Suprapubic skin (tissue), 4 donors: ENCODE measurements at places on chromosomes 5 and 9.

DNA sequence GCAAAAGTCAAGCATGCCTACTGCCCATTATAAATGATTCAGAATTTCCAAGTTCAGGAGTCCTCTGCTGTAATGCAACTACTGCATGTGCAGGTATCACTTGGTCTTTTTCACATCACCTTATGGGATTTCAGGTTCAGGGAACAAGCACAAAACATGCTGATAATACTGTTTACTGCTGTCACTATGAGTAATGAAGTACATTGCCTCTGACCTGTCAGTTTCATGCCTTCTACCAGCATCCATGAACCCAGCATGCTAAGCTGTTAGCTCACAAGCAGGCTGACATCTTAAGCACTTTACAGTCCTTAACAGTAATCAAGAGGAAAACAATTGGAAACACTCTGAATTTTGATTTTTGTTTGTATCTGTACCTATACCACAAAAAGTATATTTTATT, 743.8 kb downstream of the CDH12 start:
- DNase-seq = no peak

DNA sequence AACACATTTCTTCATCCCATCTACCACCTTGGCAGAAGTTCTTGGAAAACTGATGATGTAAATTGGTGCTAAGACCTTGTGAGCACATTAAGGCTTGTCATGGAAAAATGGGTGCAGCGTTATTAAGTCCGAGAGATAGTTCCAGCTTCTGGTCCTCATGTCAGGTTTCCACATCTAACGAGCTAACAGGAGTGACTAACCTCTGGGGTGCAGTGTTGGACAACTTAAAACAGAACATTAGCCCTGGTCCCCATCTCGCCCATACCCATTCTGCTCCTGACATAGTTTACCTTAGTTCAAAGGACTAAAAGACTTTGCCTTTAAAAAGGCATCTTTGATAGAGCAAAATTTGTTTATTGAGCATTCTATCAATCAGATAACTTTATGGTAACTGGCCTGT, 128.0 kb downstream of the SLC1A3 start:
- DNase-seq = no peak

DNA sequence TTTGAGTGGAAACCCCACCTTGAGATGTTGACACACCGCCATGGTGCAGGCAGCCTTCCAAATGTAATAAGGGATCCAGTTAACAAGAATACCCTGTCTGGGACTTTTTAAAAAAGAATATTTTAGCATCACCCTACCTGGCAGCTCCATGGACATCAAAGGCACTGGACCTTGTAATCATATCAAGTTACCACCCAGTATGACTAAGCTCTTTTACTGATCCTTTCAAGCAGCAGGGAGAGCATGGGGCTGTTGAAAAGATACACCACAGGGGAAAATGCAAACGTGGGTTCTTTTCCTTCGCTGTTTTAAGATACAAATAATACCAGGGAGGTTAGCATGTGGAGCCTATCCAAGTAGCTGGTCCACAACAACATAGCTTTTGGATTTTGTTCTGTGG, 211.2 kb downstream of the SAXO1 start:
- no peak for DNase-seq

DNA sequence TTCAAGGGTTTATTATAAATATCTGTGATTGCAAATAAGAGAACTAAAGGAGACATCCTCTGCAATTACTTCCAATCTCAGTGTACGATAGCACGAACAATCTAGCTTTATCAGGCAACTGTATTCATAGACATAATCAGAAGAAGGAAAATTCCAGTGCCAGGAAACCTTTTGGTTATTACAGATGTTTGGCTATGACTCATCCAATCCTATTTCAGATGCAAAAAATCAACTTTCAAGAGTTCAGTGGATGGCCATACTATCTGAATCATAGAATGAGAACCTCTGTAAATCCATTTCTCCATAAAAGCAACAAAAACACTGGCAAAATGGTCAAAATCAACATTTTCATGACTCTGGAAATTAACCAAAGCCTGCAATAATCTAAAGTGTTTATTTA, 37.9 kb downstream of the GAS1 start:
- no peak for DNase-seq

DNA sequence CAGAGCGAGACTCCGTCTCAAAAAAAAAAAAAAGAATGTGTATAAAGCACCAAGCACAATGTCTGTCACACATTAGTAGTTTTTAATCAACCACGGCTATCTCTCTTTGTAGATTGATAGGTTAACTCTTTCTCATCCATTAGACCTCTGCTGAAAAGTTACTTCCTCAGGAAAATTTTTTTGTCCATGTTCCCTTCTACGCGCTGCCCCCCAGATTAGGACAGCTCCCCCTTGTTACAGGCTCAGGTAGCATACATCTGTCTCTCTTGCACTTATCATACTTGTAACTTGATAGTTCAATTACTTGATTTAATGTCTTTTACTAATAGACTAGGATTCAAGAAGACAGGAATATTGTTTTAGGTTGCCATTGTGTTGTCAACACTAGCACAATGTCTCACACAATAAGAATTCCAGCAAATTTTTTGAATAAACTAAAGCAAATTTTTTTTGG, 1.5 kb downstream of the SPDL1 start:
- DNase-seq = no peak

- no peak for DNase-seq
Measured at GRCh38 chr5:91059409-91059808, 323.7 kb downstream of the ARRDC3 start.

DNA sequence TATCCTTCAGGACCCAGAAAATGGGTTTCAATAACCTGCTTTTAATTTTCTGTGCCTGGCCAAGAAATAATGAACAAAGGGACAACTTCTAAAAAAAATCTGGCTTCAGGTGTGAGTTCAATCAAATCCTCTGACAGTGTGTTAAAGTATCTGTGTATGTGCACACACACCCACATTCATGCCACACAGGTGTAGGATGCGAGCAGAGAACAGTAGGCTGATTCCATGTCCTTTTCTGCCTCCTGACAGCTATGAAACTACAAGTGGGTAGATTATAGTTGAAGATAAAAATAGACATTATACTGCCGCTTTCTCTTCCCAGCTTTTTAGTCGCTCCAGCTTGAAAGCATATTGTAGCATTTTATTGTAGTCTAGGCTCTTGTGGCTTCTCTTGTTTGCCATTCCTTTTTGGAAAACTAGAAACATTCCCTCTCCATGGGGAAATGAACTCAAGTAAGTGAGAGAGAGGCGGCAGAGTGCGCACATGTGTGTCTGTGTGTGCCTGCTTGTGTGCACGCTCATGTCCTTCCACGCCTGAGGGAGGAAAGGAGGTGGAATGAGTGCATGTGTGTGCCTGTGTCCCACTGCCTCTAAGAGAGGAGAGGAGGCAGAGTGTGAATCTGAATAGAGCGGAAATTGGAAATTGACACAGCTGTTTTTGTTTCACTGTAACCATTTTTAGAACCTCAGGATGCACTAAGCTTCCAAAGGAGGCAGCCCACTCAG, 273.0 kb downstream of the ELAVL2 start:
- no peak for DNase-seq

DNA sequence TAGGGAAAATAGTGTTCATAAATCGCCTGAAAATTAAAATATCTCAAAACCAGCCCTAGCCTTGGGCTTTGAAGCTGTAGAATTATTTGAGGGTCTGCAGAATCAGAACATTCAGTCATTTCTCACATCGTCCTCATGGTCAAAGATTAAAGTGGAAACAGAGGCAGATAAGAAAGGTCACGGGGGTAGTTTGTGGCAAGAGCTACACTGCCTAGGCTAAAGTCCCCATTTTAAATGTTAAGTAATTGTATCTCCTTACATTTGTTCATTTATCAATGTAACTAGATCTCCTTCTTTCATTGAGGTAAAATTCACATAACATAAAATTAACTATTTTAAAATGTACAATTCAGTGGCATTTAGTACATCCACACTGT, 139.2 kb downstream of the TLE1 start:
- DNase-seq = no peak

DNA sequence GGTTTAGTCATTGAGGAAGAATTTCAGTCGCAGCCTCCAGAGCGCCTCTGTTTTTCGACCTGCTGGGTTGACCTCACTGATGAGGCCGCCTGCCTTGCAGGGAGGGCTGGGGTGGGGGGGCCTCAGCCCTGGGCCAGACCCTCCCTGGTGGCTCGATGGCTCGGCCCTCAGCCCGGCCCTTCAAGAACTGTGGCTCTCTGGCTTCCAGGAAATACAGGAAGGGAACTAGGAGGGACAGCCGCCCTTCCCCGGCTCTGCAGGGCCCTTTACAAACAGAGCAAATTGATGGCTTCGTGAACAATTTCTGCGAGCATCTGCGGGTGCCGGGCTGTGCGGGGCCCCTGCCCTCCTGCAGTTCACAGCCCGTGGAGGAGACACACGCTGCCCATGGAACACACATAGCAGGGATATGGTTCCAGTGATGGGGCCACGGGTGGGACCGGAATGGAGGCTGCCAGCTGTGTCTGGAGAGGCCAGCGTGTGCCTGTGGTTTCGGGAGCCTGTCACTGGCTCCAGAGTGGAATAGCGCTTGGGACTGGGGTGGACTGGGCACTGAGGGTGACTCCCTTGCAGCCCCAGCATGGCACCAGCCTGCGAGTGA, 39.6 kb downstream of the COL5A1 start:
- DNase-seq = no peak

DNA sequence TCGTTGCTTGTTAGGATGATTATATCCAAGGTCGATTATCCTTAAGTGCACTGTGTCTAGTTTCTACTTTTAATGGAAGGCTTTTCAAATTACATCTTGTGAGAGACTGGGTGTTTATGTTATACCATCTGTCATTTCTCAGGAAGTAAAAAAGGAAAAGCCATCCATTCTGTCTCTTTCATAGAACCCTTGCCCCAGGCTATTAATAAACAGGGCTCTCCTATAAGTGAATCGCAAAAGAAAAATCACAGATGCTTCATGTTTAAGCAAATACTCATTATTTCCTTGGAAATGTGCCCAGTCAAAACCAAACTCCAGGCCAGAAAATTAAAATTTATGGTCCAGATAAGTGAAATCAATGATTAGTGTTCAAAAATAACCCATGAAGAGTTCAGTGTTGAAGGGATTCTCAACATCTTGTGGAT, 58.1 kb downstream of the STARD4 start:
- DNase-seq = no peak

DNA sequence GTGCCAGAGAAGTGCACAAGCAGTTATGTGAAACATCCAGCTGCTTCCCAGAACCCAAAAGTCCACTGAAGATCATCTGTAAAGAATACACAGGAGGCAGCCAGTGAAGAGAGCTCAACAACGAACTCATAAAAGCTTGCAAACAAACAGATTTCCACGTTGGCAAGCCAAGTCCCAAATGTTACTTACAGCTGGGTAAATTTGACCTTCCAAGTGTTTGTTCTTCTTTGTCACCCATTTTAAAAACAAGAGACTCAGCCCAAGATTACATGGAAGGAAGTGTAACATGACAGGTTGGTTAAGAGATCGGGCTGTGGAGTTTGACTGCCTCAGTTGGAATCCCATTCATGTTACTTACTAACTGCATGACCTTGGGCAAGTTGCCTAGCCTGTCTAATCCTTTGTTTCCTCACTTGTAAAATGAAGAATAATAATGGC, 174.9 kb upstream of the PAPPA start:
- no peak for DNase-seq

DNA sequence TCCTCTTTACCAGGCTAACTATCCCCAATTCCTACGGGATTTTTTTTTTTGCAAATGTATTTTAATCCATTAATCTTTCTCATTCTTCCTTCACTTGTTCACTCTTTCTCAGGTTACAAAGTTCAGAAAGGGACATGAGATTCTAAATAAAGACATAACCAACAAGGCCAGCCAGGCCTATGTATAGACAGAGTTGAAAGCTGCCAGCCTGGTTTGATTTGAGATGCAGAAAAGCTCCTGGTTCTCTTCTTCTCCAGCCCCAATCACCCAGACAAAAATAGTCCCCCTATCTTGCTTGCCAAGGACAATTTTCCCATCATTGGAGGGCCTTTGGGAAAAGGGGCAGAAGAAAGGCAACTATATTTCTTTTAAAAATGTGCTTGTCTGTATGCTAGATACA, 398.8 kb downstream of the NFIB start:
- DNase-seq = no peak

DNA sequence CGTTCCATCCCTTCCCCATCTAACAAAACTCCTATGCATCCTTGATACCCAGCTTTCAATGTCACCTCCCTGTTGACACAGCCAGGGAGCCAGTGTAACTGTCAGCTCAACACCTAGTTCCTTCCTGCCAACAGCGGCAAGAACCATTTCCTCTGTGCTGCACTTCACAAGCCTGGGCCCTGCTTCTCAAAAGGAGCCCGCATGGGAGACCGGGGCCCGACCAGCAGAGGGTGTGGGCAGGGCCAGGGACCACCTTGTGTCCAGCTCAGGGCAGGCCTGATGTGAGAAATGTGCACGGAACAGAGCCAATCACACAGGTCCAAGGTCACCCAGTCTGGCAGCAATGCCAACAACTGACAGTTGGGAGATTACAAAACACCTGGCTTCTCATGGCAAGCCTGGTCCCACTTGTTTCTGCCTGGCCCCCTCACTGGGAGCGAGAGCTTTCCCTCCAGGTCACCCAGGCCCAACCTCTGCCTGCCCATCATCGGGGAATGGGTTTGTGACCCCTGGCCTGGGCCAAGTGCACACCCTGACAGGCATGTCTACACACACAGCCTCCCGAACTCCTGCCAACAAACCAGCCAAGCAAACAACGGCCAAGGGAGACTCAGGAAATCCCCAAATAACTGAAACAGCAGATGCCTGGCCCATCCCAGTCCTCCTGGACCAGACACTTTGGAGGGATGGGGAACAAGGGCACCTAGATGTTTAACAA, 3.1 kb downstream of the RNF44 start:
- DNase-seq = no peak

- peak; percentile 57 for DNase-seq
Measured at GRCh38 chr5:1540166-1540565, 16.4 kb upstream of the LPCAT1 start.

- DNase-seq = no peak
Measured at GRCh38 chr9:125153712-125154367, 10.5 kb upstream of the SCAI start.

- no peak for DNase-seq
Measured at GRCh38 chr5:138978581-138978980, 103.4 kb upstream of the LRRTM2 start.

DNA sequence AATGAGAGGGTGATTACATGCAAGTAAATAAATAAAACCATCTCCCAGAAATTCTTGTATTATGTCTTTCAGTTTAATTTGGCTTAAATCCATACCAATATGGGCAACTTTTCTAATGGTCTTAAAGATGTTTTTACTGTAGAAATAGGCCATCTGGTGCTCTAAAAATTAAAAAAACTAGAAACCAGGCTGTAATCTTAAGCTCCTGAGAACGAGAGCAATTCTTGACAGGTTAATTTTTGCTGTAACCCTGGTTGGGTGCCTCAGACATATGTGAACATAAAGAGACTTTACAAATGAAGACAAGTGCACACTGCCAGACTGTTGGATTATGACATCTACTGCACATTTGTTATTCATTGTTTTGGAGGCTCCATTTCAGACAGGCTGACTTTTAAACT, 246.8 kb upstream of the DAB2 start:
- DNase-seq = no peak

DNA sequence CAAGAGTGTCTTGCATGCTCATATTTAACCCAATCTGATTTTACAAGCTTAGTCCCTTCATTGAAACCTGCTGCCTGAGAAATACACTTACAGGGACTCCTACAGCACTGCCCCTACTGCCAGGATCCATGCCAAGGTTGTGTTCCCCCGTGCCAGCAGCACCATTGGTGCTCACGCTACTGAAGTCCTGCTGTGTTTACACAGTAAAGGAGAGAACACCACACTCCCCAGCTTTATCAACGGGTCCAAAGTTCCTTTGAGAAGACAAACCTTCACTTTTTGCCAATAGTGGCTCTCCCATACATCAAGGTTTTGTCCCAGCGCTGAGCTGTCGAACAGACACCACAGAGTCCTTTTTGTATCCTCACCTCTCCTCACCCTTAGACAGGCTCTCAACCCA, 155.1 kb upstream of the WWC1 start:
- no peak for DNase-seq
